ENCODE measurements at places on chromosomes 11 and 22.

- DNase-seq: no peak
Measured at GRCh38 chr11:123284454-123284853, 89.4 kb upstream of the CLMP start.

- peak; percentile 62 for DNase-seq
Measured at GRCh38 chr11:63592975-63593395, 21.2 kb downstream of the PLAAT3 start.

GRCh38 chr11:73164803-73165540 is 22.9 kb upstream of the FCHSD2 start:
- peak; percentile 78 for DNase-seq

- DNase-seq: no peak
Measured at GRCh38 chr11:130486987-130487923, 38.8 kb downstream of the ADAMTS15 start.

GRCh38 chr11:47994417-47994816 is 14.1 kb downstream of the PTPRJ start:
- DNase-seq: peak; percentile 39

- no peak for DNase-seq
Measured at GRCh38 chr11:126926376-126926791, 74.2 kb downstream of the KIRREL3 start.

- DNase-seq: no peak
Measured at GRCh38 chr11:73257342-73258103, 14.6 kb upstream of the P2RY6 start.

GRCh38 chr22:45142376-45142775 is 21.3 kb upstream of the NUP50 start:
- DNase-seq: no peak

- DNase-seq: no peak
Measured at GRCh38 chr11:72066855-72067254, 13.5 kb downstream of the NUMA1 start.

- peak; percentile 84 for DNase-seq
Measured at GRCh38 chr11:121494355-121495099, 41.8 kb upstream of the SORL1-AS1 start.

- DNase-seq: peak; percentile 80
Measured at GRCh38 chr22:19121631-19122142, 525 bp downstream of the DGCR2 start.

GRCh38 chr11:62171261-62171723 is 18.7 kb upstream of the SCGB1D1 start:
- peak; percentile 92 for DNase-seq

DNA sequence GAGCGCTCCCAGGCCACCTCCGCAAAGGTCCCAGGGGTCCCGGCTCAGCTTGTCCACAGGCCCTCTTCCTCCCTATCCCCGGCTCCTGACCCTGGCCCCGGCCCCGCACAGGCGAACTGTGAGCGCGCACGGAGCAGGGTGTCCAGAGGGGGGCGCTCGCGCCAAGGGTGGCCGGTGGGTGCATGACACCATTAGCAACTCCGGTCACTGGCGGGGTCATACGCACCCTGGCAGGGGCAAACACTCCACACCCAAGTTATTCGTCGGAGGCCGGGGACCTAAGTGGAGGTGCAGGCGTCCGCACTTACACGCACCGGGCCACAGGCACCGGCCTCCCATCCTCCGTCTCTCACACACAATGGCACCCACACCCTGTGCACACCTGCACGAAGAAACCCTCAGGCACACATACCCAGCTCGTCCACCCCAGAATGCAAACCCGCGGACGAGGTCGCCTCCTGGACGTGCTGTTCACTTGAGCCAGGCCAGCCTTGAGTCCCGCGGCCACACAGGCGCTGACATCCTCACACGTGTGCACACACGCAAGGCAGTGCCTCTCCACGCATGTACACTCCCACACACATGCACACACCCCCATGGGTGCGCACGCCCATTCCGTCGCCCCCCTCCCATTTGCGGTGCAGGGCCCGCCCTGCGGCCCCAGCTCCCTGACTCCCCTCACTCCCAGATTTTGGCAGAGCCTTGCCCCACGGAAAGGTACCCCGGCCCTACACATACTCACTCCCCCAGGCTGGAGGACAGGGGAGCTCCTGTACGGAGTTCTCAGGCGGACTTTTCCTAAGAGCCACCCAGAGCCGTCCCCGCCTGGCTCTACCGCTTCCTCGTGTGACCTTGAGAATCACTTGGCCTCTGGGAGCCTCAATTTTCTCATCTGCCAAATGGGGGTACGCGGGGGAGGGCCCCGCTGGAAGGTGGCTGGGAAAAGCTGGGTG is at the start of gene RASGRP2:
RASGRP2 (minus strand) TSS at position 552 of the 953 bp plus-strand sequence. CDS start 1,276 bp downstream, outside the sequence.
- DNase-seq: peak; percentile 89

- no peak for DNase-seq
Measured at GRCh38 chr11:69948256-69949141, 129.3 kb upstream of the FGF3 start.

DNA sequence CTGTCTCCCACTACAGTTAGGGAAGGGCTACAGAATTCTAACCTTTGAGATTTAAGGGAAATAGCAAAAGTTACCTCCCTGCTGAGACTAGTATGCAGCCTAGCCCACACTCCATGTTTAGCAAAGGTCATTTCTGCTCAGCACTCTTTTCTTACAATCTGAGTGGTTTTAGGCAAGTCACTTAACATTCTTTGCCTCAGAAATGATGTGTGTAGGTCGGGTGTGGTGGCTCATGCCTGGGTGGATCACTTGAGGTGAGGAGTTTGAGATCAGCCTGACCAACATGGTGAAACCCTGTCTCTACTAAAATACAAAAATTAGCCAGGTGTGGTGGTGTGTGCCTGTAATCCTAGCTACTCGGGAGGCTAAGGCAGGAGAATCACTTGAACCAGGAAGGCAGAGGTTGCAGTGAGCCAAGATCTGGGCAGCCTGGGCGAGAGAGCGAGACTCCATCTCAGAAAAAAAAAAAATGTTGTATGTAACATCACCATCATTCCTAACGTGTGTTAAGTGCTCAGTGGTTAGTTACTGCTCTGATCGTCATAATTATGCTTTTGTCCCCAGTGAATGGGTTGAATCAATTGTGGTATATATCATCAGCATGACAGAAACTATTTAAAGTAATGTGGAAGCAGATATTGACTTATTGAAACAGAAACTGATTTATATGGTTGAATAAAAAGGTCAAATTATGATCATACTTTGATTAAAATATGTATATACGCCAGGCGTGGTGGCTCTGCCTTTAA is 55.0 kb downstream of the COPB1 start:
- no peak for DNase-seq

DNA sequence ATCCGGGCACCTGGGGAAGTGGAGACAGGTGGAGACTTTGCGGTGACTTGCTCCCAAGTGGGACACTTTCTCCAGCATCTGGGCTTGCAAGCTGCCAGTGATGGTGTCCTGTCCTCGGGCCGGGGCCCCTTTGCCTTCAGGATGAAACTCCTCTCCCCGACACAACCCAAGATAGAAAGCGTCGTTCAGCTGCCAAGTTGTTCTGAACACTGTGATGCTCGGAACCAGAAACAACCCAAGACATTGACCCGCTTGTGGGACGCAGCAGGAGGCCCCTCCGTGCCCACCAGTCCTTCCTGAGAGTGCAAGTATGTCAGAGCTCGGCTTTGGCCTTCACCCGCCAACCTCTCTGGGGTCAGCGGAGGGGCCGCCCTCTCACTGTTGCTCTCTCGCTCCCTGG is 31.3 kb downstream of the LINC01488 start:
- no peak for DNase-seq

GRCh38 chr11:116837231-116838091 is at the start of gene APOA1:
TSS of gene APOA1 (minus strand) at chr11:116837622. CDS start at chr11:116837387, 235 bp downstream.
- no peak for DNase-seq

GRCh38 chr11:46338988-46339666 is 8.1 kb upstream of the DGKZ start:
- no peak for DNase-seq

- no peak for DNase-seq
Measured at GRCh38 chr11:75450236-75450635, 17.2 kb upstream of the KLHL35 start.

- DNase-seq: no peak
Measured at GRCh38 chr11:46682773-46683752, 17.4 kb downstream of the ARHGAP1 start.

GRCh38 chr22:39625569-39626537 is 55.3 kb downstream of the CACNA1I start:
- no peak for DNase-seq

DNA sequence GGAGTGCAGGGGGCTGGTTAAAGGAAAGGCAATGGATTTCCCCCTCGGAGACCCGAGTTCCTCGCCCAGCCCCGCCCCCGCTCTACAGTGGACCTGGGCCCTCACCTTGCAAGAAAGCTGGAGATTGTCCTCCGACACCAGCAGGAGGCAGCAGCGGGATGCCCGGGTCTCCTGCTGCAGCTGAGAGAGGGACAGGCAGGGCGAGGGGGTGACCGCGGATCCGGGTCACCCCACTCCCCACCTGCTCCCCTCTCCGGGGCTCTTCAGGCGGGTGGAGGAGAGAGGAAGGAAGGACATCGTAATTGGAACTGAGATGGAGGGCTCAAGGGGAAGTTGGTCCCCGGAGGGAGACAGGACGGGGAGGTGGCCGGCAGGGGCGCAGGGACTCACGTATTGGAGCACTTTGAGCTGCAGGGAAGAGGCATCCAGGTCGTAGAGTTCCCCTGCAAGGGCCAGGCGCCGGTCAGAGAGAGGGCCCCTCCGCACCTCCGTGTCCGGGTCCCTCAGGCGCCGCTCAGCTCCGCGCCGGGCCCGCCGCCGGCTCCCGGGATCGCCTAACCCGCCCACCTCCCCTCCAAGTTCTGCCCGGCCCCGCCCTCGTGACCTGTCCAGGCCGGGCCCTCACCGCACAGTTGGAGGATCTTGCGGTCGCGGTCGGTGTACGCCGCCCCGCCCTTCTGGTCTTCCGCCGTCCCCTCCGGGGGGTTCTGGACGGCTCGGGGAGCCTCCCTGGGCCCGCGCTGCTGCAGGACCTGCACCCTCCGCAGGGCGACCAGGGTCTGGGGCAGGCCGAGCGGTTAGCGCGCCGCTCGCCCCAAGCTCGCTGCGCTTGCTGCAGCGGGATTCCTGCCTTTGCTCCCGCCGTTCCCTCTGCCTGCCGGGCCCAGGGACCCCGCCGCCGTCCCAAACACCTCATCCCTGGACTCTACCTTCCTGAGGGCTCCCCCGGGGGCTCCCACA is 84.1 kb downstream of the PDE2A start:
- peak; percentile 79 for DNase-seq

DNA sequence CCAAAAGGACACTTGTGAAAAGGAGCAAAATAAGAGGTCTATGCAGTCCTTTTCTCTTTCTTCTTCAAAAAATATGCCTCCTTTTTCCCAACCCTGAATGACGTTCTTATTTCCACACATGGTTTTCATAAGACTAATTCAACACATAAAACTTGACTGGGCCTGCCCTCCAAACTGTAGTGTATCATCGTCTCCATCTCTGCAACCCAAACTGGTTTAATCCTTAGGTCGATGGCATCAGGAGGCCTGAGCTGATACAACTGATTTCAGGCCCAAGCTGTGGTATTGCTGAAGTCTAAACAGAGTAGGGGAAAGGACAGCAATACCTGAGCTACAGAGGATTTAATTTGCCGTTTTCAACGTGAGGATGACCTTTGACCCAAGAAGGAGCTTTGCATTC is 130.0 kb upstream of the MTNR1B start:
- no peak for DNase-seq

- peak; percentile 79 for DNase-seq
Measured at GRCh38 chr11:75339685-75340409, 11.6 kb downstream of the ARRB1 start.

Measured in Karpas-422 (cell line).